Stimulated activated CD4-positive, alpha-beta T cell treated with anti-CD3 and anti-CD28 coated beads, Interleukin-1b, Interleukin-23, amount 100 ng/mL, for 48 hours (primary cell): ENCODE measurements at places on chromosomes 6 and 20.

DNA sequence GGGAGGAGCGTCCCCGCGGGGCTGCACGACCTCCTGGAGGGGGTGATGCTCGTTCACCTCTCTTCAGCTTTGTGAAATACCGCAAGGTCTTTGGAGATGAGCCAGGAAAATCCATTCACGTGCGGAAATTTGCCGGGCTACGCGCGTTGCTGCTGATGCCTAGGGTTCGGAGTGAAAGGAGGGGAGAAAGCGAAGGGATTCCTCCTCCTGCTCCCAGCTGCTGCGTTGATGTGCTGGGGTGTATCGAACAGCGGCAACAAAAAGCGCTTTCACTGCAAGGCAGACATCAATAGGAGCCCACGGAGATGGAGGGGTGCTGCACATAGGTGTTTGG is 391 bp upstream of the B3GAT2 start:
- no peak for DNase-seq

GRCh38 chr6:119428633-119429032 is 79.1 kb upstream of the MAN1A1 start:
- DNase-seq = no peak

DNA sequence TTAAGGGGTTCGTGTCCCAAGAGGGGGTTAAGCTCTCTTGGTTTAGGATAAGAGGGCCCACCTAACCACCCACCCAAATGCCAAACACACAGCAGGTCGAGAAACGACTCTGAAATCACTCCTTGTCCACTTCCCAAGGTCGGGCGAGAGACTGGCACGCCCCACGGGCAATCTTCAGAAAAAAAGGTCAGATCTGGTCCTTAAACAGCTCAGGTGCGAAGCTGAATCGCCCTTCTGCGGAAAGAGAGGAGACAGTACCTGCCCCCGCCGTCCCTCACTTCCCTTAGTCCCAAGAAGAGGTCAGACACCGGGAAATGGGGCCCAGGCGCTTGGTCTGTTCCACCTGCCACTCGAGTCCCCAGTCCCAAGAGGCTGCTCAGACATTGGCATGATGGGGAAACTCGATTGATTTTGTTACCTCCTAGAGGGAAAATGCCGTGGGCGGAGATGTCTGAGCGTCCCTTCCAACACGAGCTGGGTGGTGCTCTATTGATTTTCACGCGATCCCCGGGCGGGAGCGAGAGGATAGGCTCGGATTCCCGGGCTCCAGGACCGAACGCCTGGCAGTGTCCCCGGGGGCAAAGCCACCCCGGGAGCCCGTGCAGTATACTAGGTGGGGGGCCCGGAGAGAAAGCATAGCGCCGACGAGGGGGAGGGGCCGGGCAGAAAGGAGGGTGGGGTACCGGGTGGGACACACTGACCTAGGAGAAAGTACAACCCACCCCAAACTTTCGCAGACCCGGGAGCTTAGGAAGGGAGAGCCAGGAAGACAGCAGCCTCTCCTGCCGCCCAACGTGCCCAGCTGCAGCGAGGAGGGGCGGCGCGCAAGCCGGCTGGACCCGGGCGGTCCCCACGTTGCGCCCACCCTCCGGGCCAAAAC is 1.1 kb upstream of the SAMD5 start:
- no peak for DNase-seq

- DNase-seq = no peak
Observed at GRCh38 chr20:19259141-19259591, 46.7 kb downstream of the SLC24A3 start.

DNA sequence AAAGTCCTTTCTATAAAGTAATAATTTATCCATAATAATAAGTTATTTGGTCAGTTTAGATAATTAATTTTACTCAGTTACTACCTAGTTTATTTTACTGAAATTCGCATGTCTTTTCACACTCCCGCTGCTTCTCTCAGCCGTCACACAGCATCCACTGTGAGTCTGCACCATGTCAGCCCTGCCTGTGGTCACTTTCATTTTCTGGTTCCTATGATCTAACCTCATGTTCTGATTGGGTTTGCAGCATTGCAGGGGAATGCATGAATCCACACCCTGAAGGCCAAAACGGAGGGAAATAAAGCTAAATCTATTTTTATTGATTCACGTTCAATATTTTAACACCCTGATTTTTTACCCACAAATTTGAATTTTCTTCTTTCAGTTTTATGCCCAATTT is 47.4 kb downstream of the PDE10A start:
- no peak for DNase-seq

DNA sequence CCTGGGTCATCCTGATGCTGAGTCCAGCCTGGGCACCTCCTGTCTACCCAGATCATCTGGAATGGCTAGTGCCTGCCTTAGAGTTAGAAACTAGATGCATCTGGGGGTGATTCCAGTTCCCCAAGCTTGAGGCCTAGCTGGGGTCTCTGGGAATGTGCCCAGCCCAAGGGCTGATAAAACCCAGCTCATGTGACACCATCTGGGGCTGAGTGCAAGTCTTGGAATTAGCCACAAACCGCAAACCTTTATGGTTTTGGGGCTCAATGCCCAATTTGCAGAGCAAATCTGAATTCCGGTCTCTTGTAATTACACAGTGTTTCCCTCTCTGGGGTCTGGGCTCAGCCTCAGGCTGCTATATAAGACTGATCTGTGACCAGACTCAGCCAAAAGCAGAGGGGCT is at the start of gene BPIFB4:
BPIFB4 (plus strand) TSS at position 385 of the 400 bp plus-strand sequence. CDS start 1,884 bp downstream, outside the sequence.
- no peak for DNase-seq

DNA sequence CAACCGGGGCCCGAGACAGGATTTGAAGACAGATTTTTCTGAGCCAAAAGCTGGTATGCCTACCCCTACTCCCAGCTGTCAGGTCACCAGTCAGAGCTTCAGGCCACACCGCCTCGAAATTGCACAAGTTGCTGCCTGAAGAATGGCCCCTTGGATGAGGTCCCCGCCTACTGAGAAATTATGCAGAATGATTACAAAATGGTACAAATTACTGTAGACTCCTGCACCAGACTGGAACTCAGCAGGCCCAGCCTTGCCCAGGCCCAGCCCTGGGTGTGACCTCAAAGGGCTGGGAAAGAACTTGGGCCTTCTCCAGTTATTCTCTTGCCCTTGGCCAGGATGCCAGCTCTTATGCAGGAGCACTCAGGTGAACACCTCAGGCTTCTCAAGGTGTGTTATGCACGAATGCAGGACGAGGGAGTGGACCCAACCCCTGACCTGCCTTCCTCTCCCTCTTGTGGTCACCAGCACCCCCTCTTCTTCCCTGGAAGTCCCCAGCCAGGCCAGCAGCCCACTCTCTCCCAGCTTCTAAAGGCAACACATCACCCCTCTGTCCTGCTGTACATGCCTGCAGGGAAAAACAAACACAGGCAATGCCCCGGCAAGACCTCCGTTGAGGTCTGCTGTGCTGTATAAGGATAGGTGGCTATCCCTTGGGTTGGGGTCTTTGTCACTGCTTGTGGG is 88.7 kb upstream of the NAA20 start:
- no peak for DNase-seq

GRCh38 chr6:30618270-30618797 is 694 bp downstream of the MRPS18B start:
- no peak for DNase-seq
